ENCODE measurements at places on chromosomes 2 and 18.

- no peak for DNase-seq
Observed at GRCh38 chr18:51767293-51767692, 569.8 kb upstream of the MEX3C start.

GRCh38 chr2:6749962-6750361, 115.7 kb downstream of the CMPK2 start:
- DNase-seq: no peak

GRCh38 chr2:229350117-229350805, 79.2 kb upstream of the PID1 start:
- no peak for DNase-seq

- DNase-seq: no peak
Observed at GRCh38 chr2:106120432-106120831, 73.7 kb downstream of the UXS1 start.

DNA sequence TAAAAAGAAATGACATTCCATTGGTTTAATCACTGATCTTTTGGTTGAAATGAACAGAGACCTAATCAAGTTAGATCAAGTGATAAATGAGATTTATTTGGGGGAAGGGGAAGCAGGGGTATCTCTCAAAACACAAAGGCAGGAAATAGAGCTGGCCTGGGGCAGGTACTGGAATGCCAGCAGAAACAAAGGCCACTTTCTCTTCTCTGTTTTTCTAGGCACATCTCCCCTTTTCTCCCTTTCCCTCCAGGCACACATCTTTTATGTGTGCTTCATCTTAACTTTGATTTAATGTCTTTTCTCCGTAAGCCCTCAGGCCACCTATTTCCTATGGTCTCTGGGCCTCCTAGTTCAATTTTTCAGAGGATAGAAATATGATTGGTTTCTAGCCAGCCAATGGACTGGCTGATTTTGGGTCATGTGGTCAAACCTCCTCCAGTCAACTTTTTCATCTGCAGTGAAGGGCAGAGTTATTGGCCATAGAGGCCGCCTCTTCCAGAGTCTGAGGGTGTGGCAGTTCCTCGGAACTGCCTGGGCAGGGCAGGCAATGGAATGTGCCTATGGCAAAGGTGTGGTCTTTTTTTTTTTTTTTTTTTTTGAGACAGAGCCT, 58.9 kb upstream of the FAM136A start:
- DNase-seq: no peak

GRCh38 chr2:64538764-64539433, 14.8 kb downstream of the AFTPH start:
- no peak for DNase-seq

Measured in activated naive CD8-positive, alpha-beta T cell treated with anti-CD3 and anti-CD28 coated beads, Interleukin-2, amount 50 U/mL, for 16 hours (primary cell).